ENCODE measurements at places on chromosomes 16 and 17.

DNA sequence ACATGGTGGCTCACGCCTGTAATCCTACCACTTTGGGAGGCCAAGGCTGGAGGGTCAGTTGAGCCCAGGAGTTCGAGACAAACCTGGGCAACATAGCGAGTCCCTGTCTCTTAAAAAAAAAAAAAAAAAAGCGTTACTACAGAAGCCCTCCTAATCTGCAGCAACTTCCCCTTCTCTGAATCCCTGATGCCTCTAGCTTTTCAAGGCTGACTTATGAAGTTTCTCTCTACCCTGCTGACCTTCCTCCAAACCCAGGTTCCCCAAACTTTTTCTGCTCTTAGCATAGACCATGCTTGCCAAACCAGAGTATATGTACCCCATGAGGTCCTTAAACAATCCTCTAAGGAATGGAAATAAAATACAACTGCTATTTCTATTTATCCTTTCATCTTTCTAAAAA lies 16.4 kb downstream of the LYRM1 start:
- no peak for DNase-seq

- DNase-seq: no peak
Observed at GRCh38 chr16:66057057-66057456, 309.4 kb upstream of the CDH5 start.

DNA sequence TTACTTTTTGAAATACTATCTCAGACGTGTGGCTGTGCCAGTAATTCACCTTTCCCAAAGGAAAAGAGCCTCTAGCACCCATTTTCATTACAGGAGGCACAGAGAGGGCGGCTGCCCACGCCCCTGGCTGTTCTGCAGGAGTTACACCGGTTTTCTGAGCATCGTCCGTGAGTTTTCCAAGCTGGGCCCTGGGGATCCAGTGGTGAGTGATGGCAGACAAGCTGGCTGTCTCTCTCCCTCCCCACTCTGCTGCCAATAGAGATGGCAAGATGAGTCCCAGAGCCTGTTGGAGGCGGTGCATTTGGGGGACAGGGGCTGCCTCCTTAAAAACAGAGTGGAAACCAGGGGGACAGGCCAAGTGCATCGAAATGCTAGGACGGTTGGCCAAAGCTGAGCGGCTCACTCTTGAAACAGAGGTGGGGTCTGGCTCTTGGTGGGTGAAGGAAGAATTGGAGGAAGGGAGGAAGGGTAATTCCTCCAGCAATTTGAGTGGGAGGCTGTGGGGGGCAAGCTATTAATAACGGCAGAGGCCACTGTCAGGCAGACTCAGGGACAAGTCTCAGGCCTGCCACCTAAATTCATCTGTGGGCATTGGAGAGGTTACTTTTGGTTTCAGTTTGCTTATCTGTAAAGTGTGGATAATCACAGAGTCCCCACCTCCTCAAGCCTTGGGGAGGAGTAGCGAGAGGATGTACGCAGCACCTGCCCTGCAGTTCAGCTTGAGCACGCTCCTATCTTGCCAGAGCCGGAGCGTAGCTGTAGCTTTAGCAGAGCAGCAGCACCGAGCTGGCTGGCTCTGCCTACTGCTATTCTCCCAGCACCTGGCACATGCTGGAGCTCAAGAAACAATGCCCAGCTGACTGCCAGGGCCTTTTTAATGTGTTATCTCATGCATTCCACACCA lies 7.5 kb upstream of the NOS2 start:
- DNase-seq: no peak

DNA sequence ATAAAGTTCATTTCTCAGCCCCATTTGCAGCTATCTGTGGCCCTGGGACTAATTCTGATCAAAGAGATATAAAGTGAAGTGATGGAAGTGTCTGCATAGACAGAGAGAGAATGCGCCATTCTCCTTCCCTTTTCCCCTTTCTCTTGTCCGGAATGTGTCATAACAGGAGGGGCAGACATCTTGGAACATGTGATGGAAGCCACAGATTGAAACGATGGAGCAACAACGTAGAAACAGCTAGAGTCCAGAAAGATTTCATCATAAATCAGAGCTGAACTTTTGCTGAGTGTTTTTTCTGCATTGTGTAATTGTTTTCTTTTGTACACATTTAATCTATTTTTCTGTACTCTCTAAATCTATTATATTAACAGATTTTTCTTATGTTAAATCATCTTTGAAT lies 11.3 kb downstream of the ASGR1 start:
- DNase-seq: no peak

Data from HFFc6 (cell line).